ENCODE measurements at places on chromosomes 2 and 18. TPM values are rescaled to one million over a fixed set of nuclear protein-coding genes. Genes with fewer than 3 reads are reported as not detected.

GRCh38 chr2:10370895-10371294, 68.2 kb downstream of the HPCAL1 start:
- no peak for DNase-seq

DNA sequence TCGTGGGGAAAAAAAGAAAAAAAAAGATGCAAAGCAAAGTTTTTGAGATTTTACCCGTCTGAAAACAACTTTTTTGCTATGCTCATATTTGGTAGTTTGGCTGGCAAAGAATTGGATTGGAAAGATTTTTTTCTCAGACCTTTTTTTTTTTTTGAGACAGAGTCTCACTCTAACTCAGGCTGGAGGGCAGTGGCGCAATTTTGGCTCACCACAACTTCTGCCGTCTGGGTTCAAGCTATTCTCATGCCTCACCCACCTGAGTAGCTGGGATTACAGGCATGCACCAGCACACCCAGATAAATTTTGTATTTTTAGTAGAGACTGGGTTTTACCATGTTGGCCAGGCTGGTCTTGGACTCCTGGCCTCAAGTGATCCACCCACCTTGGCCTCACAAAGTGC, 56.3 kb upstream of the TANC1 start:
- DNase-seq = no peak

GRCh38 chr2:88754585-88755320, 63.3 kb downstream of the RPIA start:
- no peak for DNase-seq

RAPGEF4 gene
- total RNA-seq = 9.9 TPM

- DNase-seq = no peak
Observed at GRCh38 chr2:204353823-204354222, 191.5 kb upstream of the PARD3B start.

GRCh38 chr2:142914507-142915313, 37.2 kb downstream of the KYNU start:
- no peak for DNase-seq

DNA sequence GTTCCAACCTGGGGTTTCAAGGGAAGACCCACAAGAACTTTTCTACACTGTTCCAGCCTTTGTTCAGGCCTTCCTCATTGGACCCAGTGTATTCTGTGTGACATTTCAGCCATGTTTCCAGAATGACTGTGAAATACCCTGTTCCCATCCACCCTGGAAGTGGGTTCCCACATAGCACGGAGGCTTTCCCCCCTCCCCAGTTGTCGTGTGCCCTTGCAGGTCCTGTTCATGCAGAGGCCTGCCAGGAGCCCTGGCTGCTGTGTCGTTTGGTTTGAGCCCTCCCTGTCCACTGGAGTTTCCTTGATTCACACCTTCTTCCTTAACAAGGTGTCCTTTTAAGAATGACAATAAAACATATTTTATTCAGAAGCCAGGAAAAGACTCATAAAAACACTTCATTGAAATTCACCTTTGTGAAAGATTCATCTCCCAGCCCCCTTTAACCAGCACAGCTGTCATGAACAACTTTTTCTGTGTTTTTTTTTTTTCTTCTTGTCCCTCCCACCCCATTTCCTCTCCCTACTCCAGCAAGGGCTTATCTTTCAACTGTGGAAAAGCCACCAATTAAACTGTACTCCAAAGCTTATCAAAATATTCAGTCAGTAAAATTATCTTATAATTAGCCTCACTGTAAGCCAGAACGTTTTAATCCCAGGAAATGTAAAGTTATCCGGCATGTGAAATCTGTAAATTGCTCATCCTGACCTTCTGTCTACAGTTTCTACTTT, 106.4 kb downstream of the ACOXL start:
- DNase-seq = no peak

GRCh38 chr2:134097740-134098139, 156.1 kb upstream of the MGAT5 start:
- no peak for DNase-seq

DNA sequence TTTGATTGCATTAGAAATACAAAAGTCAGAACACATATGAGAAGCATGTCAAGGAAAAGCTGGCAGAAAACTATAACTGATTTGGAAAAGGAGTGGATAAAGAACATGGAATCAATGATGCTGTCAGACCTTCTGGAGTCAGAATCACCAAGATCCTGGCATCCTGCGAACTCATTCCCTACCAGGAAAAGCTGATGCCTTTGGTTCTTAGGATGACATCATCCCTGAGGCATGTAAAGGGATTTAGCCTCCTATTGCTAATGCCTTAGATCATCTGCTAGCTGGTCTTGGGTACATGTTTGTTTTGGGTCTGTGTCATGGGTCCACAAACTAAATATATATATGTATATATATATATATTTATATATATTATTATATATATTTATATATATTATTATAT, 680.7 kb downstream of the EPHA4 start:
- DNase-seq = no peak

DNA sequence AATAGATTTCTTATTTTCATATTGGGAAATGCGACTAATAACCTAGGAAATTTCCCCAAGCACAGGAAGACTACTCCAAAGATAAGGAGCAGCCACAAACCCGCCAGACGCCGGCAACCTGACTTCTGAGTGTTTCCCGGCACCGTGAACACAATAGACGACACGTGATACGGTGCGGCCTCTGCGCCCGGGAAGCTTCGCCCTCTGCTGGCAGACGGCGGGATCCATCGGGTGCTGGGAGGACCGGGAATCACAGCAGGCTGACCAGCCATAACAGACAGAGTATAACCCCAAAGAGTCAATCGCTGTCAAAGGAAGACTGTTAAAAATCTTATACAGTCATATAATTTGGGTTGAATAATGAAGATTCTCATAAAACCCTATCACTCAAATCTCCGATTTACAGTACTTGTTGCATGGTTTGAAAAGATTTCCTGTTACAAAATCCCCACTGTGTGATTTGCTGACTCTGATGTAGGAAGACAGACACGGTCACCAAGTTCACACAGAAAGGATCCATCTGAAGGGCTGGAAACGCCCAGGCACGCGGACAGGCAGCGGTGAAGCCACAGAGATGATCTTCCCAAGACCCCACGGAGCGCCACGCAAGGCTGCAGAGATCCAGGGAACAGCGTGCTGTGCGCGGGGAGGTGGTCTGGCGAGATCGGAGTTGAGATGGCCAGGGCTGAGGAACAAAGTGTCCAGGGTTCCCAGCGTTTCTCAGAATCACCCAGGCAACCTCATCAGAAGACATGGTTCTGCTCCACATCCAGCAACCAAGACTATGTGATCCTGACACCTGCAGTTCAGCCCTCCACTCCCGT, 73.8 kb downstream of the EIPR1 start:
- peak; percentile 34 for DNase-seq

CRYGD gene
- total RNA-seq = not detected

All from thoracic aorta (tissue), 2 donors.